ENCODE measurements at places on chromosomes 11 and 22. TPM values are rescaled to one million over a fixed set of nuclear protein-coding genes. Genes with fewer than 3 reads are reported as not detected.
A peak's percentile ranks its signal among the peaks of the same experiment; 100 is the strongest.

GRCh38 chr22:37169406-37169805 is 18.6 kb downstream of the C1QTNF6 start:
- no peak for DNase-seq

- no peak for DNase-seq
Measured at GRCh38 chr11:132093536-132094259, 723.3 kb downstream of the NTM start.

- DNase-seq, result no peak
Measured at GRCh38 chr11:32421992-32422391, 13.3 kb downstream of the WT1 start.

- DNase-seq, result no peak
Measured at GRCh38 chr22:38107692-38108515, 2.6 kb downstream of the BAIAP2L2 start.

GRCh38 chr11:65960824-65961266 is 689 bp upstream of the SART1 start:
- DNase-seq, result no peak

GRCh38 chr11:72633068-72633467 is 41.2 kb downstream of the PDE2A start:
- DNase-seq, result no peak

Gene FAM76B
- 22.3 TPM for total RNA-seq

DNA sequence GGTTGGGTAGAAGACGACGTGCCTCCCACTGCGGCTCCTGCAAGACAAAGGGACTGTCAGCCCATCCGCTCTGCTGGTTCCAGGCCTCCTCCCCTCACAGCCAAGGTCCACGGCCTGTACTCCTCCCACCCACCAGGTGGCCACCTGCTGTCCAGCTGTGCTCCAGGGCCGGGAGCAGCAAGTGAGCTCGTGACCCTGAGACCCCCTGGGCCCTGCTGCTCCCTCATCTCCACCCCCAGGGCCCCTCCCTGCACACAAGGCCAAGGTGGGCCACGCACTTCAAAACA is 27.4 kb downstream of the TSPAN4 start:
- no peak for DNase-seq

GRCh38 chr22:32723643-32724042 is 77.9 kb upstream of the TIMP3 start:
- DNase-seq, result no peak

Gene OR51E1
- not detected for total RNA-seq

Gene VPREB1
- not detected for total RNA-seq

- no peak for DNase-seq
Measured at GRCh38 chr11:117960406-117960805, 25.8 kb upstream of the IL10RA start.

Gene PTPRCAP
- total RNA-seq, result 1.4 TPM

DNA sequence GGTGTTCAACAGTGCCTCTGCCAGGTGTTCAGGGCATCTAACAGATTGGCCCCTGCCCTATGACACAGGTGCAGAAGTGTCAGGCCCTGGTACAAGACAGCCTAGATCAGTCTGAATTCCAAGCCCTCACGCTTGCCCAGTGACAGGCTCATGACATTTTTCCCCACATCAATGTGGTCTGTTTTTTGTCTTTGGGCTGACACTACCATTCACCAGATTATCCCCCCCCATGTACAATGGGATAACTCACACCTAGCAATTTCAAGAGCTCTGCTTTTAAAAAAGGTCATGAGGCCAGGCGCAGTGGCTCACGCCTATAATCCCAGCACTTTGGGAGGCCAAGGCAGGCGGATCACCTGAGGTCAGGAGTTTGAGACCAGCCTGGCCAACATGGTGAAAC is 155.5 kb upstream of the PITPNB start:
- DNase-seq, result no peak

Gene CFAP300
- total RNA-seq, result 1.5 TPM

- DNase-seq, result no peak
Measured at GRCh38 chr22:33697640-33698039, 222.6 kb downstream of the LARGE1 start.

Gene ATG13
- 77.4 TPM for total RNA-seq

DNA sequence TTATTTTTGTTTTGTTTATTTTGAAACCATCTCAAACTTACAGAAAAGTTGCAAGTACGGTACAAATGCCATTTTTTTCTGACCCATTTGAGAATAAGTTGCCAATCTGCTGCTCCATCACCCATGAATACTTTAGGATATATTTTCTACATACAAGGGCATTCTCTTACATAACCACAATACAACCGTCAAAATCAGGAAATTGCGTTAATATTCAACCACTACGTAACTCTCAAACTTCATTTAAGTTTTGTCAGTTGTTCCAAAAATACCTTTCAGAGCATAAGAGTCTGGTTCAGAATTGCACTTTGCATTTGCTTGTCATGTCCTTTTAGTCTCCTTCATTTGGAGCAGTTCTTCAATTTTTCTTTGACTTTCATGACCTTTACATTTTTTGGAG is 194.3 kb upstream of the BDNF start:
- DNase-seq, result no peak

Gene OR52I1
- total RNA-seq, result not detected

DNA sequence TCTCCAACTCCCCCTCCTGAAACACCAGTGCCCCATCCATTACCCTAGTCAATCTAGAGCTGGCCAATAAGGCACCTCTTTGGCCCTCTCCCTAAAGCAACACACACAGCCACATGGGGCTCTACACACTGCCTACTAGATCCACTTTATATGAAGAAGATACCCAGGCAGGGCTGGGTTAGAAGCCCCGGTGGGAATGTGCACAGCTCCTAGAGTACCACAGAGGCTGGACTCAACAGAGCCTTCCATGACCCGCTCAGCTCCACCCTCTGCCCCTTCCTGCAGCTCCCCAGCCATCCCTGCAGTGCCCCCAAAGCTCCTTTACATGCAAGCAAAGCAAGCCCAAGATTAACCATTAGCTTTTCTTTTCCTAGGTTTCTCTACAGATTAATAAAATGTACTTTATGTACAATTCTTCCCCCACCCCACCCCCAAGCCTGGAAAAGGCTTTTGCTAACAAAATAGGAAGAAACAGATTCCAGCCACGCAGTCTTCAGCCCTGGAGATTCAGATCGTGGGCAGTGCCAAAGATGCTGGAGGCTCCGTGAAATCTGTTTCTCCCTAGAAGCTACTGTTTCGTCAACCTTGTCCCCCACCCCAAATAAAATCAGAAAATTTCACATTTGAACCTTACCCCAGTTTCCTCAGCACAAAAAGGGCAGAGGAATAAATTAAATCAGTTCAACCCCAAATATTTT is 51.8 kb downstream of the IGSF9B start:
- DNase-seq, result no peak

DNA sequence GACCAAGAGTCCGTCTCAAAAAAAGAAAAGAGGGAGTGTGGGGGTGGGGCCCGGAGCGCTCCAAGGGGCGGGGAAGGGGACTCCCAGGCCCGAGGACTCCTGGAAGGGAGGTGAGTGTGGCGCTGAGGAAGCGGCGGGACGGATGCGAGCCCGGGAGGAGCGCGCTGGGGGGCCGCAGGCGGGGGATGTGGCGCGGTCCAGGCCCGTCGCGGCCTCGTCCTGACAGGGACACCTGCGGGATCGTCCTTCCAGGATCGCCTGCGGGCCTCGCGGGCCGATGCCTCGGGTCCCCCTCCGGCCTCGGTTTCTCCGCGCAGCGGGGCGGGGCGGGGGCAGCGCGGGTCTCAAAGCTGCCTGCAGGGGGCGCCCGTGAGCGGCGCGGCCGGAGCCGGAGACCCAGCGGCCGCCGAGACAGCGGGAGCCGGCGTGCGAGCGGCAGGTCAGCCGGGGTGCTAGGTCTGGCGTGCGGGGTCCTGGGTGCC is 3.8 kb upstream of the ADORA2A start:
- peak; percentile 92 for DNase-seq

- no peak for DNase-seq
Measured at GRCh38 chr22:37196539-37197450, 8.7 kb upstream of the C1QTNF6 start.

- no peak for DNase-seq
Measured at GRCh38 chr11:15737320-15737719, 619.0 kb downstream of the SOX6 start.

Gene LDLRAD3
- total RNA-seq, result 18.6 TPM

Gene MRPL17
- 70.5 TPM for total RNA-seq

DNA sequence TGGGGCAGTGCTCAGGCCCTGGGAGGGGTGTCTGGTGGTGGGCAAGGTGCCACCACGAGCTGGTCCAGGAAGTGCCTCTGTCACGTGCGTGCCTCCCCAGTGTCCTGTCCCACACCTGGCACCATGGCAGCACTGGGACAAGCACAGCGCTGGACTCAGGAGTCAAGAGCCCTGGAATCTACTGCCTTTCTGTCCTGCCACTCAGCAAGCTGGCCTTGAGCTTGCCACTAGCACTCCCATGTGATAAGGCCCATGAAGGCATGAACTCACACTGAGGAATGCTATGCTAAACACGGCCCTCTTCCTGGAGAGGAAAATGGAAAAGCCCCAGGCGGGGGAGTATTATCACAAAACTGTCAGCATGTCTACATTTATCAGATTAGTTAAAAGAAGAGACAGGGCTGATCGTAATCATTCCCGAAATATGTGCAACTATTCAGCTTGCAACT is 50.7 kb upstream of the SLC35C1 start:
- no peak for DNase-seq

Gene C1QTNF4
- total RNA-seq, result 3.5 TPM

GRCh38 chr11:127023991-127024390 is 23.4 kb upstream of the KIRREL3 start:
- DNase-seq, result no peak

DNA sequence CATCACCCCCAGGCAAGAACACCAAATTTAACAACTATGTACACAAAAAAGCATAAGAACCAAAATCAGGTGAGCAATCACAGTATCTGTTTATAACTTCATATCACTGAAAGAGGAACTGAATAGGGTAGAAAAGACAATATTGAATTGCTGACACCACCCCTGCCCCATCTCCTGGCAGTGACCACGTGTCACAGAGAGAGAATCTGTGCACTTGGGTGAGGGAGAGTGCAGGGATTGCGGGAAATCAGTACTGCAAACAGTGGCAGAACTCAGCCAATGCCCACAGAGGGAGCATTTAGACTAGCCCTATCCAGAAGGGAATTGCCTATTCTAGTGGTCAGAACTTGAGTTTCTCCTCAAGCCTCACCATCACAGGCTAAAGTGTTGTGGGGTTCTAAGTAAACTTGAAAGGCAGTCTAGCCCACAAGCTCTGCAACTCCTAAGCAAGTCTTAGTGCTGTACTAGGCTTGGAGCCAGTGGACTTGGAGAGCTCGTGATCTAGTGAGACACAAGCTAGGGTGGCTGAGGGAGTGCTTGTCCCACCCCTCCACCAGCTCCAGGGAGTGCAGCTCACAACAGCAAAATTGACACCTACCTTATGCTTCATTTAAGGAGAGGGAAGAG is 82.8 kb upstream of the PTH start:
- DNase-seq, result no peak

DNA sequence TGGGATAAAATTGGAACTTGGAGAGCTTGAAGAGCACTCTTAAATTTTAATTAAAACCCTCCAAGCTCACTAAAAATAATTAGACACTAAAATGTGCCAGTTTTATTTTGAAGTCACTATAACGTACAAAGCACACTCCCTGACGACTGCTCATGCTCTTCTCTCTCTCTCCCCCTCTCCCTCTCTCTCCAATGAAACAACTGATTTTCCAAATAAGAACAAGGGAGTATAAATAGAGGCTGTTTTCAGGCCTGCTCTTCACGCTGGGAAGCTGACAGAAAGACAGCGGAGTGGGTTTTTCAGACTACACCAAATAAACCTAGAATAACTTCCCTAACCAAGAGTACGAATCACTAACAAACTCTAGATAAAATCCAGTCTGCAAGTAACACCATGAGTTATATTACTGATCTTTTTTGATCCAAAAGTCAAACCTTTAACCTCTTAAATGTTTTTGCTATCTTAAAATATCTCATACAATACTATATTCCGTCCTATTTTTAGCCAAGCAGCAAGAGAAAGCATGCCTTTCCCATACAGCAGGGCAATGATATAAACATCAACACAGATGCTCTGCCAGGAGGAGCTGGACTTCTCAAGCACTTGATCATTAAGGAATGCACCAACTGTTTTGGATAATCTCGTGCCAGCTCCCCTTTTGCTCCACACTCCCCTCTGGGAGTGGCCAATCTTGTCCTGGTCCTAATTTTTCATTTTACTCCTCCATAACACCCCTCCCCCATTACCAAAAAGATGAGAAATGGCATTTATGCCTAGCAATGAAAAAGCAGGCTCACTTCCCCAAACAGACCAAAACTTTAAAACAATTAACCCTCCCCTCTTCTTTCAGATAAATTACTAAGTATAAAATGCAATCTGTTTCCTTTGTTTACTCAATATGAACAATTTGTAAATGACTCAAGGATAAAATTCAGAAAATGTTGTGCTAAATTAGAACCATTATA is 116.9 kb downstream of the SOX6 start:
- no peak for DNase-seq

Gene MMP1
- total RNA-seq, result not detected

DNA sequence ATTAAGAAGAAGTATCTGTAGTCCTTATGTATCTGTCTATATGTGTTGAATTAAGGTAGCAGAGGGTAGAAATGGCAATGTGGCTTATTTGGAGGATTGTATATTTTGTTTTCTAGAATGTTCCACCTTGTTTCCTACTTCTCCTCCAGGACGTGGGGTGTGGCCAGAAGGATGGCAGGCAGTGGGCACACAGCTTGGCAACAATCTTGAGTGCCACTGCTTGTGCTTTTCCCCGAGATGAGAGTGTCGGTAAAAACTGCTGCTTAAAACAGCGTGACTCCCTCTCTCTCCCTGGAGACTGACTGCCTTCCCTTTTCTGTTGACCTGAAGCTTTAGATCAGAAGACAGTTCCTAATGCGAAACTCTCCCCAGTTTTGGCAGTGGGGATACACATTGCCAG is 61.2 kb downstream of the FAT3 start:
- DNase-seq, result no peak

Gene SORL1
- total RNA-seq, result 65.5 TPM

GRCh38 chr22:46841522-46841921 is 79.1 kb downstream of the TBC1D22A start:
- no peak for DNase-seq

GRCh38 chr11:108904480-108904879 is 239.6 kb downstream of the DDX10 start:
- no peak for DNase-seq

All from H1 (cell line).